Progenitor cell of endocrine pancreas (in vitro differentiated cells): ENCODE measurements at places on chromosomes 1 and 21.

DNA sequence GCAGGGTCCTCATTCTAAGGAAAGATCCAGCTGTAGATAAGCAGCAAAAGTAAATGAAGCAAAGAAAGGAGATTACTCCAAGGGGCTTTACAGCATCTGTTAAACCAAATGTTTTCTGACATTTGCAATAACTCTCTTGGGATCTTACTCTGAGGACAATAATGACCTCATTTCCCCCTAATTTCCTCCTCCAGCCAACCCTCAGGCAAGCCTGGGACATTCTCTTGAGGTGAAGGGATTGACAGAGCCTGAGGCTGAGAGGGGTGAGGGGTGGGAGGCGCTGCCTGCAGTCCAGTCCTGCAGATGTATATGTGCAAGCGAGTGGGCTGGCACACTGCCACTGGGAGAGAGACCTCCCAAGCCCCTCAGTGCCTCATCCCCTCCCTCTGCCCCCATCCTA, 40.5 kb upstream of the NEK2 start:
- DNase-seq, result no peak

- no peak for DNase-seq
These were observed 32.3 kb downstream of the SYF2 start for GRCh38 chr1:25199819-25200620.

DNA sequence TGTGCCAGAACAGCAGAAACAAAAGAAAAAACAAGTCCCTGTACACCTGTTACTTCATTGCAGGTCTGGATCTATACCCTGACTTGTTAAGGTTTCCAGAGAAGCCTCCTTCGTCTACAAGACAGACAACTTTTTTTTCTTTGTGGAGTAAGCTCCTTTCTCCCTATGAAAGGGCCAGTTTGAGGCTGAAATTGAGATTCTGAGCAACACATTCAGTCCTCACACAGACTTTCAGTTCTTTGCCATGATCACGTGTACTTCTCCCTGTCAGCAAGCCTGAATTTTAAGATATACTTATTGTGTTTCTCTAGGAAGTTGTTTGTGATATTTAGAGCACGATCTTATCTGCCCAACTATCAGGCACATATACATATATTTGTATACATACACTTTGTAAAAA, 374.0 kb downstream of the NTNG1 start:
- no peak for DNase-seq

DNA sequence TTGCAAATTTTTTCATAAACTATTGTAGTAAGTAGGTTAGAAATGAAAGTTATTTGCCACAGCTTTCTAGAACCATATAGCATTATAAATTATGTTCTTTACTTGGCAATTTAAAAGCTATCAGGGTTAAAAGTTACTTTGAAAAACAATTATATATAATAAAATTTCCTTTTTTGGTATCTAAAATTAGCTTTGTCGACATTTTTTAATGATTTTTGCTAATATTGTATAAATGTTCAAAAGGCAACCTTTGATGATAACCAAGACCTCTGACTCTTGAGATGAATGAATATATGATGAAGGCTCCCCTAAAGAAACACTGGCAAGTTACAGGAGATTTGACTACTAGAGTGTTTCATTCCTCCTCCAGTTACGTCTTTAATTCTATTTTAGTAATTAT, 121.2 kb downstream of the CDC42BPA start:
- no peak for DNase-seq

- DNase-seq, result no peak
These were observed 17.7 kb upstream of the C1orf174 start for GRCh38 chr1:3917761-3918160.

DNA sequence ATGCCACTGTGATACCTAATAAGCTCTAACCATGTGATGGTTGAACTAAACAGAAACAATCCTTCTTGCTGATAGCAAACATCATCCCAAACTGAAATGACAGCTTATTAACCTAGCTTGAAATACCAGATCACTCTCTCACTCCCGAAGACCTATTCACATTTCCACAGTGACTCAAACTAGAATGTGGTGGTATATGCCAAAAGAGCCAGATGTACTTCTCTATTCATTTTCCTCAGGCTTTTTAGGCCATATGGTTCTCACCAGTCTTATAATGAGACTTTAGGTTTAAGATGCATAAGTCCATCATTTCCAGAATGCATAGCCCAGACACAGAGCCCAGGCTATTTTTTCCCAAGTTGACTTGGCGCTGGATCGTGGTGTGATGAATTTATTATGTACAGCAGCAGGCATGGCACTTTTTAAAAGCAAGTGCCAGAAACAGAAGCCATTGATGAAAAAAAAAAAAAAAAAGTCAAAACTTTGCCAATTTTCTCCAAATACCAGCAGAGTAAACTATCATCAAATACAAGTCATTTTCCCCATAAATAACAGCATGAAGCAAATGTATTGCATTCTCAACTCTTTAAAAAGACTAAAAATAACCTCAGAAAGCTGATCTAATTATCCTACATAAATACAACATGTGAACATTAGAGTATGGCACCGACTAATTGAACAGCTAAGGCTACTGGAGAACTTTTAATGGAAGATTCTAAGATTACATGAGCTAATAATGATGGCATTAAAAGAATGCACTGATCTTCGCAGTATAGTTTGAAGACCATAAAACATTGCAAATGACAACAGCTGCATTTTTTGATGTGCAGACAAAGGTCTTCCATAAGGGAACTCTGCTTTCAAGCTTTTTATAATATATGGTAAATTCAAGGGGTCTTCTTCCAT, 365.4 kb downstream of the LRRIQ3 start:
- no peak for DNase-seq

DNA sequence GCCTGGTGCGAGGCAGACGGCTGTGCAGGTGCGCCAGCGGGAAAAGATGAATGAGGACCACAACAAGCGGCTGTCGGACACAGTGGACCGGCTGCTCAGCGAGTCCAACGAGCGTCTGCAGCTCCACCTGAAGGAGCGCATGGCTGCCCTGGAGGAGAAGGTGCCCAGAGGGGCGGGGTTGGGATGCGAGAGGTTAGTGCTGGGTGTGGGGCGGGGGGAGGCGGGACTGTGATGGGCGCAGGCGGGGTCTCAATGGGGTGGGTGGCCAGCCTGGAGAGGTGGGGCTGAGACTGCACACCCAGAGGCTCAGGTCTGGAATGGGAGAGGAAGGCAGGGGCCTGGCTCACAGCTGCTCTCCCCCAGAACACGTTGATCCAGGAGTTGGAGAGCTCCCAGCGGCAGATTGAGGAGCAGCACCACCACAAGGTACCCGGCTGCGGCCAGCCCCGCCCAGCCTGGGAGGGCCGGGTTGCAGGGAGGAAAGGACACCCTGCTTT, 22.3 kb downstream of the PPFIA4 start:
- peak; percentile 36 for DNase-seq

- DNase-seq, result no peak
These were observed 9.9 kb upstream of the ETV3 start for GRCh38 chr1:157147906-157148700.

- DNase-seq, result no peak
These were observed 12.6 kb downstream of the ZYG11B start for GRCh38 chr1:52738893-52739292.
